NCI-H1694 (cell line): ENCODE measurements at places on chromosomes 2 and 18.

- no peak for DNase-seq
These were observed 46.4 kb downstream of the PCBP1 start for GRCh38 chr2:70133491-70134322.

DNA sequence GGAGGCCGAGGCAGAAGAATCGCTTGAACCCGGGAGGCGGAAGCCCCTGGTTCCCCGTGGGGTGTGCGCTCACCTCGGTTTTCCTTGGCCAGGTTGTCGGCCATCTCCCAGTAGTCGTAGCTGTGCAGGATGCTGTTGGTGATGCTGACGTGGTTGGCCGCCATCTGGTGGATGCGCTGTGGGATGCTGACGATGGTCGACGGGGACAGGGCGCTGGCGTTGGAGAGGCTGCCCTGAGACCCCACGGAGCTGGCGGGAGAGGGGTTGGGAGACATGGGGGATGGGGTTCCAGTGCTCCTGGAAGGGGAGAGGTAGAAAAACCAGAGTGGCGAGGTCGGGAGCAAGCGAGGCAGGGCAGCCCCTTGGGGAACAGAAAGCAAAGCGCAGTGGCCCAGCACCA, 64.4 kb upstream of the REV1 start:
- no peak for DNase-seq

DNA sequence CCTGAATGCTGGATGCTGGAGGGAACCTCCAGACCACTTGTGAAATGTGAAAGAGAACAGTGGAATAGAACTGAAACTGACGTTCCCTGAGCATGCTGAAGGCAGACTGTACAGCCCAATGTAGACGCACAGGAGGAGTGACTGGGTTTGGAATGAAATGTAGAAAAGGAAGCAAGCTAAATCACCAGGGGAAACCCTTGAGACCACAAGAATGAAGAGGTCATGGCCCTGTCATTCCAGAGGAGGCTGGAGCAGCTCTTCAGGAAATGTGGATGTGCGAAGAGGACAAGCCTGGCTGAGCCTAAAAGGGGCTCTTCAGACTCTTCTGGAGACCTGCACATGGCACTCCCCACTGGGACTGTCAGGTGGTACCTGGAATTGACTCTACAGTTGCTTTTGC, 118.5 kb upstream of the ALPP start:
- no peak for DNase-seq

GRCh38 chr2:152826581-152827279, 108.3 kb downstream of the ARL6IP6 start:
- DNase-seq: peak; percentile 10

GRCh38 chr2:74327199-74327598, 16.0 kb downstream of the SLC4A5 start:
- DNase-seq: no peak

DNA sequence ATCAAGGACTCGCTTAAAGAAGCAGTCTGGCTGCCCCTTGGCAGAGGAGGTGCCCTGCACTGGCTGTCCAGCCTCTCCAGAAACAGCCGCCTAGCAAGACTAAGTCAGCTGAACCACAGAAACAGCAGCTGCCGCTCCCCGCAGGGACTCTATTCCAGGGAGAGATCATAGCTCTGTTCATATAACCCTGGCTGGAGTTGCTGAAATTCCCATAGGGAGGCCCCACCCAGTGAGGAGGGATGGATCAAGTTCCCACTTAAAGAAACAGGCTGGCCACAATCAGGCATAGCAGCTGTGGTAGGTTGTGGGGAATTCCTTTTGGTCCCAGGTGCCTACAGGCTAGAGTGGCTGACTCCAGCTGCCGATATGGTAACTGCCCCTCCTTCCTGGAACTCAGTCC, 74.2 kb upstream of the MC4R start:
- no peak for DNase-seq

GRCh38 chr18:22285361-22286140, 116.2 kb downstream of the GATA6 start:
- no peak for DNase-seq

GRCh38 chr2:74507926-74508520, 528 bp upstream of the PCGF1 start:
- peak; percentile 47 for DNase-seq

GRCh38 chr18:46360102-46360699, 256.0 kb downstream of the HAUS1 start:
- DNase-seq: no peak

DNA sequence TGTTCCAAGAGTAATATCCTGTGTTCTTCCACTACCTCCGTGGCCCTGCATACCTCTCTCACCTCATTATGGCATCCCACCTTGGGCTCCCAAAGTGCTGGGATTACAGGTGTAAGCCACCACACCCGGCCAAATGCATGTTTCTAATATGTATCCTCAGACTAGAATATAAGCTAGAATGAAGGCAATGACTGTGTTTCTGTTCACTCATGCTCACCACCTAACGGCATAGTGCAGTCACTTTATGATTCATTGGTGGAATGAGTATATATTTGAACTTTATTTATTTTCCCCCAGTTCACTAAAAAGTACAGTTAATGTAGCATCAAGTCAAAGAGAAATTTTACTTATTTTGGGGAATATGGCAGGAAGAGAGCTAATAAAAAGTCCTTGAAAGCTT, 11.3 kb downstream of the PIGN start:
- no peak for DNase-seq

DNA sequence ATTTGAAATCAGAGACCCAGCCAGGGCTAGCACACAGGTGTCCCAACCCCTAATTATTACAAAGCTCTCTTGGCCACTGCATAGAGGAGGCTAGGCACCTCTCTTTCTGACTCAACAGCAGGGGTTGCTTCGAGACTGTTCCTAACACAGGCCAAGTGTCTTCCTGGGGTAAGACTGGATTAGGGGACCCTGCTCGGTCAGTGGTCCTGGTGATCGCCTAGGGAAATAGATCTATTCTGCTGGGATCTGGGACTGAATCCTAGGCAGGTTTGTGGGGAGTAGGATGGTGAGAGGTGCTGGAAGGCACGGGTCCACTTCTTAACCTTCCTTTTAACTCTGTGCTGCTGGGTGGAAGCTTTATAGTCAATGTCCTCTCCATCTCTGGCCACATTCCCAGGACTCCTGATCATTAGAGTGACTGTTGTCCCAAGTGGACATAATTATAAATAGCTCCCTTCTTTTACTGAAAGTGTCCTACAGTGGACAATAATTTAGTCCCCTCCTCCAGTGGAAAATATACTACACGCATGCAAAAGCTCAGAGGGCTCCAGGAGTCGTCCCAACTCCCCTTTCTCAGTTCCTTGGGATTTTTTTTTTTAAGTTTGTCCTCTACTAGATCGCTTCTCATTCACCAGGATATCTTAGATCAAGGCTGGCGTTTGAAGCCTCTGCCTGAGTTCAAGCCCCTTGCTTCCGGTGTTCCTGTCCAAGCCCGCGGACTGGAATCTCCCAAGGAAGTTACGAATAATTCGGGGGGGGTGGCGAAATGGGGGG, 1.3 kb upstream of the TRIB2 start:
- DNase-seq: no peak

DNA sequence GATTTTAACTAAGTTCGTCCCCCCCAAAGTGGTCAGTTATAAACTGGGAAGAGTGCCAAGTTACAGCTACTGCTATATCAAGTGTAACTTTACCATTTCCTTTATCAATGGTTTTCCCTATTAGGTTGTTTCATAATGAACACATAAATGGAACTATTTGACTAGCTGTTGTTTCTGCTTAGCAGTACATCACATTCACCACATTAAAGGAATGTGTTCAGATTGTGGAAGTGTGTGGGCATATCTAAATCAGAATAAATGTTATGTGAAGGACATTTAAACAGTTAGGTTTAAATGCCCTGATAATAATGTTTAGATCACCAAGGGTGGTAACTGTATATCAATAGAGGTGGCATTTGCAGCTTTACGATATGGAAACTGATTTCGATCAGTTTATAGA, 45.1 kb downstream of the SLC9A4 start:
- DNase-seq: no peak

DNA sequence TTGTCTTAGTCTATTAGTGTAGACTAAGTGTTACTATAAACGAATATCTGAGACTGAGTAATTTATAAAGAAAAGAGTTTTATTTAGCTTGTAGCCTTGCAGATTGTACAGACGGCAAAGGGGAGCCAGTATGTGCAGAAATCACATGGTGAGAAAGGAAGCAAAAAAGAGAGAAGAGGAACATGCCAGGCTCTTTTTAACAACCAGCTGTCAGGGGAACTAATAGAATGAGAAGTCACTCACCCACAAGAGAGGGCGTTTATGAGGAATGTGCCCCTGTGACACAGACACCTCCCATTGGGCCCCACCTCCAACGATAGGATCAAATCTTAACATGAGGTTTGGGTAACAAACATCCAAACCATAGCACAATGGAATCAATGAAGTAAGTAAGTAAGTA, 20.6 kb upstream of the ZNF804A start:
- no peak for DNase-seq

- no peak for DNase-seq
These were observed 1.9 kb downstream of the SEMA4C start for GRCh38 chr2:96867756-96868554.

DNA sequence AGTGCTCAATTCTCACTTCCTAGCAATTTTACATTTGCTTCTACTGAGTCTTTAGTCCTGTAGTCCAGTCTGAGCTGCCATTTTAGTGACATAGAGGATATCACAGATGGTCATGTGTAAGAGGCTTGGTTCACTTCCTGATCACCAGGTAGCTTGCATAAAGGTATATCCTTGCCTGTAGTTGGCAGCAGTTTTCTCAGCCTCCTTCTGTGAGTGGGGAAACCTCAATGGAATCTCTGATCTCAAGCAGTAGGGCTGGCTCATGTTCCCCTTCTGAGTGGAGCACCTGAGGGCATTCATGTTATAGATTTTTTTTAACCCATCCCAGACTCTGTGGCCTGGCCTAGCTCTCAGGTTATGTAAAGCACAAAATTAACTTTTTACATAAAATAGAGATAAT, 278.4 kb downstream of the RDH14 start:
- no peak for DNase-seq

DNA sequence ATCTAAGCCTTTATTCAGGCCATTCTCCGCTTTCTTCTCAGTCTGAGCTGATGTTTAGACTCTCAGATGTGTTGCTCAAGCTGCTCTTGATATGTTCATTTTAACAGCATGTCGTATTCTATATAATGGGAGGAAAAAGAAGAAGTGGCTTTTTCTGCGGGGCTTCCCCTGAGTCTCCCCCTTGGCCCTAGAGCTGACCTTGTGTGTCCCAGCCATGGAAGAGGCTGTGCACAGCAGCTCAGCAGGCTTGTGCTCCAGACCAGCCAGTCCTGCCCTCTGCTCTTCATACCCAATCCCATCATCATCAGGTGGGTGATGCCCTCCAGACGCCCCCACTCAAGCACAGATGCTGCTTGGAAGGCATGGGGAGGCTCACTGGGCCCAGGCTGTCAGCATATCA, 155.1 kb upstream of the CELF4 start:
- DNase-seq: no peak

DNA sequence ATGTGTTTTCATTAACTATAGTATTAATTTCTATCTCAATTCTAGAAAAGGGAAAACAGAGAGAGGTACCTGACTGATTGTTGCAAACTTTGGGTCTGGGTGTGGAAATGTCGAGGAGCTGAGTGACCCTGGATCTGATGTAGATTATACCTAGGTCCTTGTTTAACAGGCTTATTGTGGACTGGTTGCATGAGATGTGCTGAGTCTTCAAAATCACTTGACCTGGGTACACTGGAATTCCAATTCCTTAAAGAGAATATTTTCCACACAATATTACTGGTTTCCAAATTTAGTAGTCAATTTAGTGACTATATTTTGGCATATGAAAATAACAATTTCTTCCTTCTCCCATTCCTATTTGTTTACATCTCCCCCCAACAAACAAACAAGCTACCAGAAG, 13.6 kb downstream of the DUSP11 start:
- DNase-seq: no peak

DNA sequence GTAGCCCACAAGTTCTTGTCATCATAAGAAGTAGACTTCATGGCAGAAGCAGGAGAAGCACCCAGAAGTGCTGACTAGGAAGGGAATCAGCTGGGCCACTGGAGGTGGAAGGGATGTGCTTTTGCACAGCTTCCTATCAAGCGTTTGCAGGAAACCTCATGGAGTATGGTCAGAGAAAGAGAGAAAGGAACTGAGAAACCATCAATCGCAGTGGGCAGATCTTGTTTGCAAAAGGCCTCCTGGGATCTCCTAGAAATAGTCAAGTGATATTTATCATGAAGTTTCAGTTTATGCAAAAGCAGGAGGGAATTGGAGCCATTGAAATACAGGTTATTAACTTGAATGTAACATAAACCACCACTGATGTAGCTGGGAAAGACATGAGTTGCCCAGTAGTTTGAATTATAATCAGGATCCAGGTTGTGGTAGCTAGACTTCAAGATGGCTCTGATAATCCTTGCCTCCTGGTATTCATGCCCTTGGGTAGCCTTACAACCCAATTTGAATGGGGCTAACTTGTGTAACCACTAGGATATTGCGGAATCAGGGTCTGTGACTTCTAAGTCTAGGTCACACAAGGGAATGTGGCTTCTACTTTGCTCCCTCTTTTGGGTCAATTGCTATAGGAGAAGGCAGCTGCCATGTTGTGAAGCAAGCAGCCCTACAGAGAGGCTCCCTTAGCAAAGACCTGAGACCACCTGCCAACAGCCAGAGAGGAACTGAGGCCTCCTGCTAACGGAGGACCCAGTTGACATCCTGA, 69.8 kb upstream of the TCF4 start:
- no peak for DNase-seq

- no peak for DNase-seq
These were observed 385.2 kb downstream of the RIT2 start for GRCh38 chr18:42730272-42730671.

DNA sequence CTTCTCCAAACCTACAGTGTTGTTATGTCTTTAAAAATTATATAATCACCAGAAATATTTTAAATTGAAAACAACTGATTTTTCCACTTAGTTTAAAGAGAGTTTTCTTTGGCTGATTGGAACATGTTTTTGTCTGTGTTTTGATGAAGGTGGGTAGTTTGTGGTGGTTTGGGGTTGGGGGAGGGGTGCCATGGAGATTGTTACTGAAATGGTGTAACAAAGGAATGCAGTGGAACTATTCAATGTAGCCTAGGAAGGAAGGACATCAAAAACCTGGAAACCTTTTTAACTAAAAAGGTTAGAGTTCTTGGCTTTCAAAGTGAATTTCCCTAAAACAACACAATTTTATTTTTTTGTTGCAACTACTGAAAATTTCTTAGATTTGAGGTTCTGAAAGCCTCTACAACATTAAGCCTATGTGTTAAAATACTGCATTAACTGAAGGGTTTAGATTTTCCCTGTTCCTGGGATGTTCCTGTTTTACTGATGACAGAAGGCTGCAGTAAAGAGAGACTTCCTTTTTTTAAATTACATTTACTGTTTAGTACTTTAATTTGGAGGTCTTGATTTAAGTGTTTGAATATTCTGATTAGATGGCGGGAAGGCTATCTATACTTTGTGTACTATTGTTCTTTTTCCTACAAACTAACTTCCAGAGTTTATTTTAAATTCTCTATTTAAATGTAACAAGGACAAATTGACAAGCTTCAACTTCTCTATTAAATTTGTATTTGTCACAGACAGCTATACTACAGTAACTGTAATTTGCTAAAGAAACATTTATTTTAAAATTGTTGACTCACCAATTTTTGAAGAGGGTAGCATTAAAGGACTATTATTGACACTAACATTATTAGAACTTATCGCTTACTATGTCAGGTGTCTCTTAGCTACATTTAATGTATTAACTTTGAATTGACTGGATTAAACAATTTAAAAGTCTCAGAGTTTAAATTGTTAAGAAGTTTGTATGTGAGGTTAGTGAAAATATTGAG, 87.7 kb downstream of the LIMS1 start:
- peak; percentile 34 for DNase-seq

- DNase-seq: no peak
These were observed 63.8 kb downstream of the RTP5 start for GRCh38 chr2:241933179-241933911.
